ENCODE measurements at places on chromosomes 2 and 18.

DNA sequence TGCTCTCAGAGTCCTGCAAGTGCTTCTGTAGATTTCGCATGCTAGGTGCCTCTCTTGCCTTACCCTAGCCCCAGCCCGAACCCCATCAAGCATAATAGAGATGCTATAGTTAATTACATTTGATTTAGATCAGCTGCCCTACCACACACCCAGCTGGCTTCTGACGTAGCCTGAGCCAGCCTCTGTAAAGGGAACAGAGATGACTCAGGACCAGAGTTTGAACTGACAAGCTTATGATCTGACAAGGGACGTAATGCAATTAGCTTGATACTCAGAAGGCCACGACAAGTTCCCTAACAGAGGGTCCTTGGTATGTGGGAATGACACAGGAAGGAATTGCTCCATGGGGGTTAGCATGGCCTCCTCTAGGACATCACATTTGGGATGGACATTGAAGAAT, 126.6 kb downstream of the LRATD1 start:
- no peak for DNase-seq

- no peak for DNase-seq
Observed at GRCh38 chr2:19543663-19544383, 185.4 kb upstream of the OSR1 start.

- DNase-seq: no peak
Observed at GRCh38 chr2:112920923-112921532, 10.1 kb downstream of the IL37 start.

DNA sequence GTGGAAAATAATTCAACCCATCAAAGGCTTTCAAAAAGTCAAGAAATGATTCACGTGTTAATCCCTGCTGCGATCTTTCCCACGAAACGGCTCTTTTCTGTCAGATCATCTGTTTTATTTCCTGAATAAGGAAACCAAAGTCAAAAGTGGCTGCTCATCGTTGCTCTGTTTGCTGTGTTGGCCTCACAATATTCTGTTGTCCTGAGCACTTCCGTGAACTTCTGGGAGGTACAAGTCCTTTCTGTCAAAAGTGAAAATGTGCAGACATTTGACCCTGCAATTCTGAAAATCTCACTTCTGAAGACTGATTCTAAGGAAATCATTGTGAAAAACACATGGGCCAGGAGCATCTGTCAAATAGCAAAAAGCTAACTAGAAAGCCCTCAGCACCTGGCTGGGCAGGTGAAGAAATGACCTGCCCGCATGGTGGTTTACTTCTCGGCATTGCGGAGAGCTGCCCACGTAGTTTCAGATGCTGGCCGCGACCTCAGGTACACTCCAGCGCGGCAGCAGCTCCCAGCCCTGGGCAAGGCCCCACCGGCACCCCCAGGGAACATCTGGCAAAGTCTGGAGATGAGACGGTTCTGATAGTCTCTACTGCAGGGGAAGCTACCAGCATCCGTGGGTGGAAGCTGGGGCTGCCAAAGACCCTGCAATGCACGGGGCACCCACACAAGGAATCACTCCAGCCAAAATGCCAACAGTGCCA, 31.9 kb upstream of the GPC1 start:
- no peak for DNase-seq

GRCh38 chr2:67881816-67882215, 181.0 kb downstream of the C1D start:
- no peak for DNase-seq

DNA sequence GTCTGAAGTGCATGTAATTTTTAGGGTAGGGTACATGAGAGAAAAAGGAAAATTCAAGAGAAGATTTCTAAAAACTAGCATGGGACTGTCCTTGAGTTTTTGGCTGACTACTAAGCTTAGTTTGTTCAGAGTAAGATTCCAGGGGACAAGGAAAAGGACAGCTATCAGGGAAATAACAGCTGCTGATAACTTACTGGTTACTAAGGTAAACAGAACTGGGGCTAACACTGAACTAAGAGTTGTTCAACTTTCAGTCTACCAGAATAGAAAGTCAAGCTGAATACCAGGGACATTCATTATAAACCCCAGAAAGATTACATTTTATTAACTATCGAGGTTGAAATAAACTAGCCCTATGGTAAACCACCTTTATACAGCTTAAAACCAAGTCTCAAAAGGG, 261.8 kb upstream of the CYRIA start:
- DNase-seq: no peak

DNA sequence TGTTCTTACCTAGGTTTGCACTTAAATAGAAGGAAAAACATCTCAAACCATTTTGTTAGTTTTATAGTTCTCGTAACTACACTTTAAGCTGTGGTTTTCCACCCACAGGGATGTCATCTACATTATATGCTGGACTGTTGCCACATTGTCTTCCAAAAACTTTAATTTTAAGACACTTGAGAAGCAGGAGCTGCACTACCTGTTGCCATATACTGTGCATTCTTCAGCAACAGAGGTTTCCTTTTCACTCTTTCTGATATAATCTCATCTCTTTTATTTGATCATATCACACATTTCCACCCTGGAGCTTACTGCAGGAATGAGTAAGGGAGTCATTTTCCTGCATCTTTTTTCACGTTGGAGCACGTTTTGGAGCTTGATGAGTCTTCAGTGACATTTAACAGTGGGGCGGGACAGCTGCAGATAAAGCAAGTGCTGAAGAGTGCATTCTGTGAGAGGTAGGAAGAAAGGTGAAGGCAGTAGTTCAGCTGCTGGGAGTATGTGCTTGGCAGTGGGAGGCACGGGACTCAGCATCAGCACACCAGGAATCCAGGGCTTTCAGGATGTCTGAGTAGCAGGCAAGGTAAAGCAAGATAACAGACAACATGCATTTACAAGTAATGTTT, 3.8 kb downstream of the LIMS1 start:
- DNase-seq: no peak

DNA sequence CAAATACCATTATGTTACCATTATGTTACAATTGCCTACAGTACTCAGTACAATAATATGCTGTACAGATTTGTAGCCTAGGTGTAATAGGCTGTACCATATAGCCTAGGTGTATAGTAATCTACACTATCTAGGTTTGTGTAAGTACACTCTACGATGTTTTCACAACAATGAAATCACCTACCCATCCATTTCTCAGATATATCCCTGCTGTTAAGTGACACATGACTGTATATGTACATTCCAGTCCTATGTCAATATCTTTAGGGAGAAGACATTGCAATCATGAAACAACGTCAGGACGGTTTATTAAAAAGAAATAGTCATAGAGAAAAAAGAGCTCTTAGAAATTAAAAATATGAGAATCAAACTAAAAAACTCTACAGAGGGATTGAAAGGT, 119.0 kb upstream of the CDC42EP3 start:
- no peak for DNase-seq

- no peak for DNase-seq
Observed at GRCh38 chr2:235270956-235271355, 222.9 kb upstream of the AGAP1 start.

DNA sequence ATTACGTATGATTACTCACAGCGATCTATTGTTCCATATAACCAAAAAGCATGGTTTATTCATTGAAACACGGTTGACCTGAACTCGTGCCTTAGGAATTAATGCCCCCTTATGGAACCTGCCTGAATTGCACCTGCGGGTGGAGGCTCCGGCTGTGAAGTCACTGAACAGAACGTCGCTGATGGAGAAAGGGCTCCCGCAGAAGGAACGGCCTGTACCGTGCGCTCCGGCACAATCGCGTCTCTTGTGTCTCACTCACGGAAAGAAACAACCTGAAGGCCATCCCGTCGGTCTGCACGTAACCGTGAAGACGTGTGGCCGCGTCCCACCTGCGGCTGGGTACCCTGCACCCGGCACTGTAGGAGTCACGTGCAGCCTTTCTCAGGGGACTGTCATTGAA, 133.1 kb downstream of the NFATC1 start:
- DNase-seq: peak; percentile 81

DNA sequence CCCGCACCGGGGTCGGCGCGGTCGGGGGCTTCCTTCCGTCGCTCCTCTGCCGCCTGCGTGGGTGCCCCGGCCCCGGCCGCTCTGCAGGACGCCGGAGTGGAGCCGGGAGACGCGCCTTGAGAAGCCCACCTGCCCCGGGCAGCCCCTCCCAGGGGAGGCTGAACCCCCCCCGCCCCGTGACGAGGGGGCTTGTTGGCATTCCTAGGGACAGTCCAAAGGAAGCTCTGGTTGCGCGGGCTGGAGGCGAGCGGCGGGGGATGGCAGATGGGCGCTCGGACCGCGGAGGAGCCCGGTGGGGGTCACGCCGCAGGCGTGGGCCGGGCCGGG, 133.5 kb upstream of the MGAT5 start:
- no peak for DNase-seq

DNA sequence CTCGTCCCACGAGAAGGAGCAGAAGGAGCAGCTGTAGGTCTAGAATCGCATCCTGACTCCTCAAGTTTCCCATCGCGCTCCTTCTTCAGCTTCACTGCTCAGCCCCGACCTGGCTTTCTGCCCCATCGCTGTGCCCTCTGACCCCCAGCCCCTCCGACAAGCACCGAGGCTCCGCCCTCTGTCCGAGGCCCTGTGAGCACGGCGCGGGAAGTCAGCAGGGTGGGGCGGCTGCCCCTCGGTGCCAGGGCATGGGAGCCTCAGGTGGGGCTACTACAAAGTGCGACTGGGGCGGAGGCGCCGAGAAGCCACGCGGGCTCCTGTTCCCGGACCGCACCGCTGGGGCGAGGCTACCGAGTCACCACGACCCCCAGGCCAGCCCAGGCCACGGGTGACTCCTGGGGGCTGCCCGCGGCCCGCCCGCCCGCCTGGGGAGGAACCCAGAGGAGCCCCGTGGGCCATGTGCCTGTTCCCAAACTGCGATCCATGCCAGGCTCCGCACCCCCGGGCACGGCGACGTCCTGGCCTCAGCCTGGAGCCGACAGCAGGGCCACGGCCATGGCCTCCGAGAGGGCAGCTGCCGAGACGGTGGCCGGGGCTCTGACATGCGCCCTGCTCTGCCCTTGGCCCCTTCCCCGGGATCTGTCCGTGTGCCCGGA, 36.6 kb upstream of the ID2 start:
- no peak for DNase-seq

DNA sequence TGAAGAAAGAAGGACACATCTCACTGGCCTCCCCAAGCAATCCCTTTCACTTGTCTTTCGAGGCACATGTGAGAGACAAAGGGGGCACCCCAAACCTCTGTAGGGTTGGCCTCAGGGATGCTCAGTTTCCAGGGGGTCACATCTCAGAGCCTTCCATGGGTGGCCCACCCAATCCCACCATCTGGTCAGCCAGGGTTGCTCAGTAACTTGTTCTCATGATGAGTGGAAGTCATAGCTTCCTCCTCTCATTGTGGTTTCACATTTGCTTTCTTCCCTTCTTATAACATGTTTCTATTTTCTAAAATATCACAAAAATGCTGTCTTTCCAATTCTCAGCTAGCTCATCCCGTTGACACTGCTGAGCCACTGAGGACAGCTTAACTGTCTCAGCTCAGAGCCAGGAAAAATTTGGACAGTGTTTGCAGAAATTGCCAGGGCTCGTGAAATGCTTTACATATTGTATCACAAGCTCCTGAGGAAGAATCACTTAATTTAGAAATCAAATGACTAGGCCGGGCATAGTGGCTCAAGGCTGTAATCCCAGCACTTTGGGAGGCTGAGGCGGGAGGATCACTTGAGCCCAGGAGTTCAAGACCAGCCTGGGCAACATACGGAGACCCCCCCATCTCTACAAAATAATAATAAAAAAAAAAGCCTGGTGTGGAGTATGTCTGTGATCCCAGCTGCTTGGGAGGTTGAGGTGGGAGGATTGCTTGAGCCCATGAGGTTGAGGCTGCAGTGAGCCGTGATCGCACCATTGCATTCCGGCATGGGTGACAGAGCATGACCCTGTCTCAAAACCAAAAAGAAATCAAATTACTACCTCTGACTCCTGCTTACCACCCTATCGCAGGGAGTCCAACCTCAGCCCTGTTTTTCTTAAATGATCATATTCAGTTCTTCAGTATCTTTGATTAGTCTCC, 129.3 kb downstream of the PRKCE start:
- DNase-seq: peak; percentile 35

GRCh38 chr2:162538967-162539366, 195.0 kb downstream of the GCA start:
- no peak for DNase-seq

- no peak for DNase-seq
Observed at GRCh38 chr2:100397118-100397860, 20.2 kb downstream of the CHST10 start.

DNA sequence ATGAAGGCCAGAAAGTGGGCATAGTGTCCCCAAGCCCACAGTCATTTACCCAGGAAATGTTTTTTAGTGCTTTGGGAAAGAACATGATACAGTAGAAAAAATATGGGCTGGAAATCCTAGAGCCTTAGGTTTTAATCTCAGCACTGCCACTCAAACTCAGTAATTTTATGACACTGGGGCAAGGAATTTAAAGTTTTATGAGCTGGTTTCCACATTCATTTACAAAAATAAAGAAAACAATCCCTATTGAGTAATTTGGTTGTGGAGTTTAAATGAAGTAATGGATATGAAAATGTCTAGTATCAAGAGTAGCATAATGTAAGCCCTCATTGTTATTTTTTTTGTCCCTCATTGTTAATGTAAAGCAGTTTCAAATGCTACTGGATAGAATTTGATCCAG, 51.5 kb upstream of the FRZB start:
- DNase-seq: no peak

DNA sequence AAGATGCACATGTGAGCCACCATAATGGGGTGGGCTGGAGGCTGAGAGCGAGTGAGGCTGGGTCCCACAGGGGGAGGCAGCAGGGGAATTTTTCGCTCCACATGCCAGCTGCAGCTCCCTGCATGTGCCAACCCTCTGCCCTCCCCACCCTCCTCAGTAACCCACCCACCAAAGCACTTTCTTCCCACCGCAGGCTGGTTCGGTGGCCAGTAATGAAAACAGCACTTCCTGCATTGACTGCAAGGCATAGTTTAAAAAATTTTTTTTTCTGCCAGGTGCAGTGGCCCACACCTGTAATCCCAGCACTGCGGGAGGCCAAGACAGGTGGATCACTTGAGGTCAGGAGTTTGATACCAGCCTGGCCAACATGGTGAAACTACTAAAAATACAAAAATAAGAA, 147.5 kb upstream of the TTC39C start:
- DNase-seq: no peak

DNA sequence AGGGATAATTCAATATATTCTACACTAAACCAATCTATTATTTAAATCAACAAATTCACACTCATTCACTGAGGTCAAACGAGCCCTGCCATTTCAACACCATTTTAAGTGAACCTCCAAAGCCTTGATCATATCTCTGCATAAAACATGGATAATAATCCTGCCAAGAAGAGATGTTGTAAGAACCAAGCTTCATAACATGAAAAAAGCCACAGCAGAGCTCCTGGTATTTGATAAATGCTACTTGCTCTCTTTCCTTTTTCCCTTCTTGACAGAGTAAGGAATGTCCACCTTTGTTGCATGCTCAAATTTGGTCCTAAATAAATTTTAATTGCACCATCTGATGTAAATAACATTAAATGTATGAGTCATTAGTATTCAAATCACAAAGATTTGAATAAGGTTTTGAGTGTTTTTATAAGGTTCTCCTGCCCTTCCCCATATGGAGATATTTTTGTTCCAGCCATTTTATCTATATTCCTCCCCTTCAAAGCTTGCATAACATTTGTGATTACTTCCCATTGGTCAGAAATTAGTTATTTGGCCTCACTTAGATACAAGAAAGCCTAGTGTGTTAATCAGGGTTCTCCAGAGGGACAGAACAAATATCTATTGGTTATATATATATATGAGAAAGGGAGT, 318.8 kb downstream of the RND3 start:
- DNase-seq: no peak

Data from GM10248 (cell line).